Foreskin keratinocyte (primary cell): ENCODE measurements at places on chromosomes 7 and 10. TPM values are rescaled to one million over a fixed set of nuclear protein-coding genes. Genes with fewer than 3 reads are reported as not detected.
A peak's percentile ranks its signal among the peaks of the same experiment; 100 is the strongest.

The NEUROG3 gene
- total RNA-seq, result not detected in 2 replicates

The GNAT3 gene
- total RNA-seq, result not detected in 2 replicates

The ENO4 gene
- total RNA-seq, result 0.14 TPM in 1 of 2 replicates, not detected in the other

The OR2A12 gene
- not detected in 2 replicates for total RNA-seq

The ZNF365 gene
- total RNA-seq, result 6.0 and 8.1 TPM in 2 replicates

The CFAP69 gene
- total RNA-seq, result 0.28 and 0.95 TPM in 2 replicates

The OPN1SW gene
- not detected in 2 replicates for total RNA-seq

The PDK4 gene
- total RNA-seq, result not detected in 2 replicates

The EPHB4 gene
- total RNA-seq, result 94.3 and 98.0 TPM in 2 replicates

GRCh38 chr10:122290833-122291532 is 19.9 kb downstream of the BTBD16 start:
- DNase-seq, result no peak

DNA sequence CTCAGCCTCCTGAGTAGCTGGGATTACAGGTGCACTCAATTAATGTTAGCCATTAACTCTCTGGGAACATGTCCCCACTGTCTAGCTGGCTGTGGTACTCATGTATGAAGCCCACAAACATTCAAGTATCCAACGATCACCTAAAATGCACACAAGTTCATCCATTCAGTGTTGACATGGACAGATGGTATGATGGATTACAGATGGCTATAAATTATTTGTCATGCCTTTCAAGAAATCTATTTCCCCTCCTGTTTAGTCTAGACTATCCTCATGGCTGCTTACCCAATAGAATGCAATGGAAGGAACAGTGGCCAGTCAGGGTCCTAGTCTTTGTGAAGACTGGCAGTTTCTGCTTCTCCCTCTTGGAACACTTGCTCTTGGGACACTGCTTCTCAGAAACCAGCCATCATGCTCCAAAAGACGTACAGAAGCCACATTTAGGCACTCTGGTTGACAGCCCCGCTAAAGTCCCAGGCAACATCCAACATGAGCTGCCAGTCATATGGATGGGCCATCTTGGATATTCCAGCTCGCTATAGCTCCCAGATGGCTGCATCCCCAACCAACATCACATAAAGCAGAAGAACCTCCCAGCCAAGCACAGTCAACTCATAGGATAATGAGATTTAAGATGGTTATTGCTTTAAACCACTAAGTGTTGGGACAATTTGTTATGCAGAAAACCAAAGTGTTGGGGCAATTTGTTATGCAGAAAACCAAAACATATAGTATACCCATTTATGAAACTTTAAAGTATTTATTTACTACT is 33.1 kb downstream of the MYL10 start:
- no peak for DNase-seq

- no peak for DNase-seq
Observed at GRCh38 chr10:87660484-87661133, 931 bp downstream of the PAPSS2 start.

DNA sequence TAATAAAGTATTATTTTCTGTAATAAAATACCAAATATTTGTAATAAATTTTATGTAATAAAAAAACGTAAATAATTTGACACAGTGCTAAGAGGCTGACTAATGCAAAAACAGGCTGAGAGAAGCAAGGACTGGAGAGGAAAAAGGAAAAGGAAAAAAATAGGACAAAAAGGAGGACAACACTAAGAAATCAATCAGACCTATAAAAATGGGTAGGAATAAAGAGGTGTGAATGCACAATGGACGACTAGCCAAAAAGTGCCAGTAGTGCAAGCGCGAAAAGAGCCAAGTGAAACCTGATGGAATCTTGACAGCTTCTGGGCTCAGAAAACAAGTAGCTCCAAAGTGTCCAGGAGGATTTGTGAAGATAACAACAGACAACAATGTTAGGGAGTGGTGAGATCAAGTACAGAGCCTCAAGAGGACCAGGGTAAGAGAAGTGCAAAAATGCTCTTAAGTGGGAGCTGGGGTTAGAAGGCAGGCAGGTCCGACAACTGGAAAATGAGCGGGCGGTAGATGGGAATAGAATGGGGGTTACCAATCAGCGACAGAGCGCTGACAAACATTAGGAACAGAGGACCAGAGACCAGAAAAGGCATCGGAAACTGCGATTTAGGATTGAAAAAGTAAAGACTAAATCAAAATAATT is 1.2 kb downstream of the BRAF start:
- no peak for DNase-seq

- DNase-seq, result no peak
Observed at GRCh38 chr10:121610798-121611323, 12.6 kb upstream of the FGFR2 start.

DNA sequence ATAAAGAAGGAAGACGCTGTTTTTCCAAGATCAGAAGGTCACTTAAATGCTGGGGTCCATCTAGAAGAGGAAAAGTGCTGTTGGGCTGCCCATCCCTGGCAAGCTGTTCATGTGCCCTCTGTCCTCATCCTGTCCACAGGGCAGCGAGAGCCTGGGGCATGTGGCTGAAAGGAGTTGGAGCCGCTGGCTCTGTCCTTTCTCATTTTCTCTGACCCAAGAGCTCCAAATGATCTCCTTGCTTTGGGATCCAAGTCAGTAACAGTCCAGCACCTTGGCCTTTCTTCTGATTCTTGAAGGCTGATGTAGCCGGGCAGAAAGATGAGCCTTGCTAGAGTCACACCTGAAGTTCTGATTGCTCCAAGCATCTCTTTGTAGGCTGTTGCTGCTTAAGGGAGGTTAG is 44.4 kb downstream of the SPDYE5 start:
- DNase-seq, result no peak

DNA sequence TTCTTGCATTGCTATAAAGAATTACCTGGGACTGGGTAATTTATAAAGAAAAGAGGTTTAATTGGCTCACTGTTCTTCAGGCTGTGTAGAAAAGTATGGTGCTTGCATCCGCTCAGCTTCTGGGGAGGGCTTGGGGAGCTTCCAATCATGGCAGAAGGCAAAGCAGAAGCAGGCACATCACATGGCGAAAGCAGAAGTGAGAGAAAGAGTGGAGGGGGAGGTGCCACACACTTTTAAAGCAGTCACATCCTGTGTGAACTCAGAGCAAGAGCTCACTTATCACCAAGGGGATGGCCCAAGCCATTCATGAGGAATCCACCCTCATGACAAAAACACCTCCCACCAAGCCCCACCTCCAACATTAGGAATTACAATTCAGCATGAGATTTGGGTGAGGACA is 303.5 kb downstream of the OTUD1 start:
- no peak for DNase-seq

DNA sequence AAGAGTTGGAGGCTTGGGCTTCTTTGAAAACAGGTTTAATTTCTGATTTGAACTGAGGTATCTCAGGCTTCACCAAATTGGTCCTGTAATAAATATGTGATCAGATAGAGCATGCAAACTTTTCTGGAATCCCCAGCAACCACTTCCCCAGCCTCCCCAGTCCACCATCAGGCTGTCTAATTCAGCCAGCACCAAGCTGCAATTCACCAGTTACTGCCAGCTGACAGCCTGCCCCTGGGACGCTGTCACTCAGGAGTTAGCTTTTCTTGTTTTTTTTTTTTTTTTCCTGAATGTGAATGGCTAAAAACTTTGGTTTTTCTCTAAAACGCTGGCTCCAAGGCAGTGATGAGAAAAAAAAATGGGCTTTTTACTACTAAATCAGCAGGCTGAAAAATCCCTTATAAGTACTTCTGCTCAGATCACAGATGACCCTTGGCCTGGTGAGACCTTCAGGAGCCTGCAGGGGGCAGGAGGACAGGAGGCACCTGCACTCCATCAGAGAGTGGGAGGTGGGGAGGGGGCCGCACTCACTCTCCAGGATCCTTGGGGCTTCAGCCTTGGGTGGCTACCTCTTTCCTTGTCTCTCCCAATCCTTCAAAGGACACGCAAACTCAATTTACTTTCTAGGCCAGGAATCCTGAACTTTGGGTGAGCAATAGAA is 349.4 kb downstream of the GATA3 start:
- no peak for DNase-seq

GRCh38 chr7:94332571-94332970 is 62.1 kb upstream of the COL1A2 start:
- no peak for DNase-seq

DNA sequence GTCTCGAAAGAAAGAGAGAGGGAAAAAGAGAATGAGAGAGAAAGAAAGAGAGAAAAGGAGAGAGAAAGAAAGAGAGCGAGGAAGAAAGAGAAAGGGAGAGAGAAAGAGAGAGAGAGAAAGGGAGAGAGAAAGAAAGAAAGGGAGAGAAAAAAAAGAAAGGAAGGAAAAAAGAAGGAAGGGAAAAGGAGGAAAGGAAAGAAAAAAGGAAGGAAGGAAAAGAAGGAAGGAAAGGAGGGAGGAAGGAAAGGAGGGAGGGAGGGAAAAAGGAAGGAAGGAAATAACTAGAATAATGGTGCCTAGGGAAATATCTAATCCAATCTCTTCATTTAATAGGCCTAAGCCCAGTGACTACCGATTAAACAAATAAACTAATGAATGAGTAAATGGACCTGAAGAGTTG is 85.4 kb upstream of the LYZL1 start:
- DNase-seq, result no peak

GRCh38 chr7:90520484-90520883 is 51.0 kb downstream of the PTTG1IP2 start:
- DNase-seq, result peak; percentile 3

- no peak for DNase-seq
Observed at GRCh38 chr7:5850944-5851343, 29.7 kb upstream of the OCM start.

DNA sequence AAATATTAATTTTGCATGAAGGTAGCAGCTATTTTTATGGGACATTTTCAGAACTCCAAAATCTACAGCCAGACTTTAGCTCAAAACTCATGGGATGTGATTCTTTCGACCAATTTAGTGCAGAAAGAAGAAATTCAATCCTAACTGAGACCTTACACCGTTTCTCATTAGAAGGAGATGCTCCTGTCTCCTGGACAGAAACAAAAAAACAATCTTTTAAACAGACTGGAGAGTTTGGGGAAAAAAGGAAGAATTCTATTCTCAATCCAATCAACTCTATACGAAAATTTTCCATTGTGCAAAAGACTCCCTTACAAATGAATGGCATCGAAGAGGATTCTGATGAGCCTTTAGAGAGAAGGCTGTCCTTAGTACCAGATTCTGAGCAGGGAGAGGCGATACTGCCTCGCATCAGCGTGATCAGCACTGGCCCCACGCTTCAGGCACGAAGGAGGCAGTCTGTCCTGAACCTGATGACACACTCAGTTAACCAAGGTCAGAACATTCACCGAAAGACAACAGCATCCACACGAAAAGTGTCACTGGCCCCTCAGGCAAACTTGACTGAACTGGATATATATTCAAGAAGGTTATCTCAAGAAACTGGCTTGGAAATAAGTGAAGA is 112.3 kb downstream of the CFTR start:
- DNase-seq, result no peak

- no peak for DNase-seq
Observed at GRCh38 chr7:141534757-141535737, 16.2 kb upstream of the AGK start.

DNA sequence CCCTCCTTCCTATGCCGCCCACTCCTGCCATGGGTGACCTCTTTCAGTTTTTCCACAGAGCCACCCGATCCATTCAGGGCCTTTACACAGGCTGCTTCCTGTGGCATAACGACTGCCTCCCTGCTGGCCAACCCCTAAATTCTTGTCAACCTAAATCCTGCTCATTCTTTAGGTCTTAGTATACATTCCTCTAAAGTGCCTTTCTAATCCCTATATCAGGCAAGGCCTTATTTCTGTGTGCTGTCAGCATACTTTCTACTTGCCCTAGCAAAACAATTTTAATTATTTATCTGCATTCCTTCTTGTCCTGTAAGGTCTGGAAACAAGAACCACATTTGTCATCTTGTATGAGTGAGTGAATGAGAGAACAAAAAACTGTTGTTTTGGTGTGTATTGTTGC is 132.4 kb downstream of the DNAH11 start:
- peak; percentile 6 for DNase-seq

DNA sequence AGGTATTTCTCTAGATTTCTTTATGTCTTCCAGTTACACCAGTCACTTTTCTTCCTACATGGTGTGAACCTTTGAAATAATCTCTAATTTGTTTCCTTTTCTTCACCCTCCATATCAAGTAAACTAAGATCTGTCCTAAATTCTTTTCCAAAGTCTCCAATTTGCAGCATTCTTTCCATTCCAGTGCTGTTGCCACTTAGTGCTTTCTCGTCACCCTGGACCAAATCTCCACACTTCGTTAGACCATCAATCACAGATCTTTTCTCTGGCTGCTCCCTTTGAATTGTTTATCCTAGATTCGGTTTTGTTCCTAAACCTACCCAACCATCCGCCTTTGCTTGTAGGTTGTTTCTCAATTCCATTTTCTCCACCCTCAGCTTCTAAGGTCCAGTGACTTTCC is 74.7 kb downstream of the DYNC1I1 start:
- DNase-seq, result no peak
